ENCODE measurements at places on chromosomes 3 and 15.

DNA sequence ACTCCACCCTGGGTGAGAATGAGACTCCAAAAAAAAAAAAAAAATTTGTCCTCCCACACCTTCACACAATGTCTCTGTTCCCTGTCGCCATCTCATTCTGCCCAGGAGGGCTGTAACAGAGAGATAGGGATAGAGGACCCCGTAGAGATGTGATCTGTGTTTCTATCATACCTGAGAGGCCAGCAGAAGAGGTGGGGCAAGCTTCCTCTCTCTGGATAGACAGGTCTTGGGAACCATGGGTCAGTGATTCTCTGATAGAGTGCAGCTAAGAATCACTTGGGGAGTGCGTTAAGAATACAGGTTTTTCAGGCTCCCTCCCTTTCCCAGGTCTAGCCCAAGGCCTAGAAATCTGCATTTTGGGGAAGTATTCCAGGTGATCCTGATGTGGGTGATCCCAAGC lies 8.3 kb downstream of the CA12 start:
- no peak for DNase-seq

GRCh38 chr3:19931767-19932188 lies 2.2 kb downstream of the EFHB start:
- no peak for DNase-seq

DNA sequence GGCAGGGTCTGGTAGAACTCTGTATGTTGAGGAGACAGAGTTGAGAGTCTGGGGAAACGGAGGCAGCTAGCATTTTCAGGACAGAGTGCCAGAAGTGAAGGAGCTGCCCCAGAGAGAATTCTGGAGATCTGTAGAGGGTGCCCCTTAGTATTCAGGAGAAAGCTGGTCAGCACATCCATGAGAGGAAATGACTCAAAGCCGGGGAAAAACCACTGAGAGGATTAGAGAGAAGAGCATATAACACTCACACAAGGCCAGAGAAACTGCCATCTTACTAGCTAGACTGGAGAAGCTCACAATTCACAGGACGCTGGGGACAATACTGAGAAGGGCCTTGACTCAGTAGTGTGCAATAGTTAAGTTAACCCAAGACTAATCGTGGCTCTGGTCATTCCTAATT lies 75.7 kb upstream of the DPPA4 start:
- no peak for DNase-seq

DNA sequence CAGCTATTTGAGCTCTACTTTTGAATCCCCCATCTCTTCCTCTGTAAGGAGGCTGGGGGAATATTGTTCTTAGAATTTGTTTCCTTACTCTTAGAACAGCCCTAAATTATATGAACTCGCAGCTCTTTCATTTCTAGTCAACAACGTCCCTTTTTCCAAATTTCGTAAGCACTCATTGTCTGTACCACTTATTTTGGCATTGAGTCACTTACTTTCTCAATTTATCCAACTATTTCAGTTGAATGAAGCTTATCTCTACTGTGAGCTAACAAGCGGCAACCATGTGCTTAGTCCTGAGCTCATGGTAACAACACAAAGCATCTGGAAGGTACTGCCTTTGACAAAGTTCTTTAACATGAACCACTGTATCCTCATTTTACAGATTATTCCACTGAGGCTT lies 191.1 kb downstream of the GREM1 start:
- no peak for DNase-seq

DNA sequence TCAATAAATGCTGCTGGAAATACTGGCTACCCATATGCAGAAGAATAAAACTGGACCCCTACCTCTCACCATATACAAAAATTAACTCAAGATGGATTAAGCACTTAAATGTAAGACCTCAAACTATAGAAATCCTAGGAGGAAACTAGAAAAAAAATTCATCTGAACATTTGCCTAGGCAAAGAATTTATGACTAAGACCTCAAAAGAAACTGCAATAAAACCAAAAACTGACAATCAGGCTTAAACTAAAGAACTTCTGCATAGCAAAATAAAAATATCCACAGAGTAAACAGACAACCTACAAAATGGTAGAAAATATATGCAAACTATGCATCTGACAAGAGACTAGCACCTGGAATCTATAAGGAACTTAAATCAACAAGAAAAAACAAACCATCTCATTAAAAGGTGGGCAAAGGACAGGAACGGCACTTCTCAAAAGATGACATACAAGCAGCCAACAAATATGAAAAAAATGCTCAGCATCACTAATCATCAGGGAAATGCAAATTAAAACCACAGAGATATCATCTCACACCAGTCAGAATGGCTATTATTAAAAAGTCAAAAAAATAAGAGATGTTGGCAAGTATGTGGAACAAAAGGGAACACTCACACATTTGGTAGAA lies 47.0 kb downstream of the MYO9A start:
- no peak for DNase-seq

DNA sequence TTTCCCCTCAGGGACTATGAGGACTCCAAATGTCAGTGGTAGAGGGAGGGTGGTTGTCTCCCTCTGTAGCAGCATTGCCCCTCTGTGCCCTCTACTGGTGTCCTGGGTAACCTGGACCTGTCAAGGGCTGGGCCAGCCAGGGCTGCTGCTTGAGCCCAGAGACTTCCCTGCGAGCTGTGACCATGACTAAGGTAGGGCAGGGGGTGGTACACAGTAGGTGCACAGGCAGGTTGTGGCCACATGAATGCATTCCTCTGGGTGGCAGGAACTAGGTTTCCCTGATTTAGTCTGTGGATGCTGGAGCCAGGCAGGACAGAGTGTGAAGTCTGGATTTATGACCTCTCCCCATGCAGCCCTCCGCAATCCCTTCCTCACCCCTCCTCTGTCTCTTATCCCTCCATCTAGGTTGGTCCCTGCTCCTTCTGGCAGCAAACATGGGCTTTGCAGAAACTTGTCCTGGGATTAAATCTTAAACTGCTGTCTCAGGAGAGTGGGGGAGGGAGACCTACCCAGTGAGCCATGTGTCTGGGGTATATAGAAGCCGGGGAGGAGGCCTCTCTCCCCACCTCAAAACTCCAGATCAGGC lies 8.7 kb upstream of the SEMA3F start:
- no peak for DNase-seq

- no peak for DNase-seq
Measured at GRCh38 chr15:101536166-101536874, 46.8 kb upstream of the PCSK6 start.

DNA sequence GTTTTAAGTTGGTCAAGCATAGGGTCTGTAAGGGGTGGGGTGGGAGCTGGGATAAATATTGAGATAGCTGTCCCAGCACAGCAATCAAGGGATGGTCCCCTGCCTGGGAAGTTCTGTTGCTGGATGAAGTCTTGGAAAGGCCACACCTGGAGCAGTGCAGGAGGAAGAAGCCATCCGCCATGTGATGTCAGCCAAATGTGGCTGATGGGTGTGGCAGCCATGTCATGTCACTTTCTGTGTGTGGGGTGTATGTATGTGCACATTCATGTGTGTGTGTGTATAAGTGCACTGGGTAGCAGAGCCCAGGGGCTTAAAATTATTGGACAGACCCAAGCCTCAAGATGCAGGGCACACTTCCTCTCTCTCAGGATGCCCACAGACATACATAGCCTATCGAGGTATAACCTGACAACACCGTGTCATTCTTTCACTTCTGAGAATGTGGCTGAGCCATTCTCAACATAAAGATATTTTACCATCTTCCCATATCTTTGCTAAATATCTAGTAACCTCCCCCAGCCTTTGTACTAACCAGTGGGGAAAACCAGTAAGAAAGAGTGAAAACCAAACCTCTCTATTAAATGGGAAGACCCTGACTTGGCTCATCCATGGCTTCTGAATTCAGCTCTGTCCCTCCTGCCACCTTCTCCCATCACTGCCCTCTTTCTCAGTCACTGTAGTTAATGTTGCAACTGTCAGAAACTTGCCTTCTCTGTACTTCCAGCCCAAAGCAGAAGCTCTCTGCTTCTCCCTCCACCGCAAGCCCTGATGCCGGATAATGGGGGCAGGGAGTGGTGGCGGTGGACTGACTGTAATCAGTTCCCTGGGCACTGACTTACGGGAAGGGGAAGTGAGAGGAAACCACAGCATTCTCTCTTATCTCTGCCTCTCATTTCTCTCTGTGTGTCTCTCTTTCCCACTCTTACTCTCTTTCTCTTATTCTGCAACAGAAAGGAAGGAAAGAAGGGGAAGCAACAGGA lies 11.2 kb downstream of the TNFSF10 start:
- DNase-seq, result no peak

- DNase-seq, result no peak
Measured at GRCh38 chr3:43534675-43535074, 87.1 kb downstream of the ANO10 start.

DNA sequence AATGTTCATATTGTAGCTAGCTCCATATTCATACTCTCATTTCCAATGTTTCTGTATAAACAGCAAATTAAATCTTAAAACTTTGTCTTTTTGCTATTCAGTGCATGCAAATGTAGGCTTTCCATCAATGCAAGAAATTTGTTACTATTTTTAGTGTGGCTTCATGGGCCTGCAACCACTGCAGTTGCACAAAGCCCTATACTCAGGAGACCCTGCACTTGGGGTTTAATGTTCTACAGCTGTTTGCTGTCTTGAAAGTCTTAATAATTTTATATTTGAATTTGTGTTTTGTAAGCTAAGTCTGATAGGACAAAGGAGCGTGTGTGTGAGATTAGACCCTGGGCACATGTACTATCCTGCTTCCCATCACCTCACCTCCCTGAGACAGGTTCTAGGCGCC lies 9.6 kb downstream of the PYDC2 start:
- no peak for DNase-seq

DNA sequence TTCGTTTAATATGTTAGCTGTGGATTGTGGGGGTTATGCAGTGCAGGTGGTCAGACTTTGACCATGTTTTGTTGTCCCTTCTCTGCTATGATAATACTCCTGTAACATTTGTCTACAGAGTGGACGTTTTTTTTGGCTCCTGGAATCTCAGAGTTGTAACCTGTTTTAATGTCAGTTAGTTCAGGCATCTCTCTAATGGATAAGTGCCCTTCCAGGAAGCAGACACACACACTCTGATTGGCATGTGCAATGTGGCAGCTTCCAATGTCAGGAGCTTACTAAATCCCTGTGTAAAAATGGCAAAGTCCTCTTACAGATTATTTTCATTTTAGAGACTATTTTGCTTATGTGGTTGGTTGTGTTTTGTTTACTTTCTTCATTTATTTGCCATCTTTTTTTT lies 222.2 kb upstream of the ARPP21 start:
- DNase-seq, result no peak

- DNase-seq, result no peak
Measured at GRCh38 chr15:38461066-38461833, 7.3 kb downstream of the FAM98B start.

DNA sequence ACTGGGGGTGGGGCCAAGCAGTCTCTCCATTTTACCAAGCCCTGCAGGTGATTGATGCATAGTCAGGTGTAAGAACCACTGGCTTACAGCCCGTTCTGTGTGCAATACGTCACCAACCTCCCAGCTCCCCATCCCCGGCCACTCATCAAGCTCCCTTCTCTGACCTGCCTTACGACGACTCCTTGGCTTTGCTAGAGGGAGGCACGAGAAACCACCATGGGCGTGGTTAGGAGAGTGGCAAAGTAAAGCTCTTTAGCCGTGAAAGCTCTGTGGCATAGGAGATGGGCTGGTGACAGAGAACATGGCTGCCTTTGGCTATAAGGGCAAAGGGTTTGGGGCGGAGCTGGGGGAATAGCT lies 109.1 kb downstream of the BDH1 start:
- DNase-seq, result no peak

GRCh38 chr15:66846811-66847210 lies 144.8 kb downstream of the SMAD6 start:
- no peak for DNase-seq

GRCh38 chr3:127706312-127706711 lies 33.6 kb downstream of the ABTB1 start:
- DNase-seq, result no peak

DNA sequence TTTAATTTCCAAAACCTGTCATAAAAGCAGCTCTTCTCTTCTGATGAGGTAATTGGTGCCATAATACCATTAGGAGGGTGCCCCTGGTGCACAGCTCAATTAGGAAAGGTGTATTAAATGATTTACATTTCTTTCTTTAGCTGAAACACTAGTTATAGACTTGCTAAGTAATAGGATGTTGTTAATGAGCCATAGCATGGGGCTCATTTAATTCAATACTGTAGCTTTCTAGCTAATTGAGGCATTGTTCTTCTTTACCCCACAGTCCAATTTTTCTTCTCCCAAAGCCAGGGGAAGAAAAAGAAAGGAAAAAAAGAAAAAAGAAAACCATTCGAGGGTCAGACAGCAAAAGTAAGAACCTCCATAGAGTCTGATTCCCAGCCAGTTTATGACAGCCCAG lies 164.0 kb upstream of the HES1 start:
- no peak for DNase-seq

- no peak for DNase-seq
Measured at GRCh38 chr3:160346511-160346910, 52.5 kb downstream of the IFT80 start.

DNA sequence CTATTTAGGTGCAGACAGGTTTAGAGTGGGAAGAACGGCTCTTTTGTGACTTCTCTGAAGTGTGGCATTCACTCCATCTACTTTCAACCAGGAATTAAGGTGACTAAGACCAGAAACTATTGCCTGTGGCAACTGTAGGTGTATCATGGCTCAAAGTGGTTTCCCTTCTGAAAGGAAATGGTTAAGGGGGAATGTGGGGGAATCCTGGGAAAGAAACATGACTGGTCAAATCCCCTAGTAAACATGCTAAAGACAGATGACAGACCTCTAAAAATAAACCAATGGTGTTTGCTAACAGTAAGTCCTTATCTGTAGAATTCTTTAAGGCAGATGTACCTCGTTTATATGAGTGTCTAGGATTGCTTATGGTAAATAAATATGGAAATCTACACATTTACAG lies 56.9 kb downstream of the MEGF11 start:
- DNase-seq, result no peak

DNA sequence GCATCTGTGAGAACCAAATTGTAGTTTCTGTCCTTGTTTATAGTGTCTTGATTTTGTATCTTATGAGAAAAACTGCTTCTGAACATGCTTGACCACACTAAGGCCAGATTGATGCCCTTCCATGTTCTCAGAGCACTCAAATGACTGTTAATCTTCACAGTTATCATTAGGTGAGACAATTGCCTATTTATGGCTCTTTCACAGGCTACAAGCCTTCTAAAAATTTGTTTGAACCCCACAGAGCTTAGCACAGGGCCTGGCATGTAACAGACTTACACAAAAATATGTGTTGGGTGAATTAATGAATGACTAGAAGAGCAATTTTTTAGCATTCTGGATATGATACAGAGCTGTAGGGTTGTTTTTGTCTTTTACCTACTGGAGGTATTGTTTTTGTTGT lies 43.1 kb downstream of the BTLA start:
- DNase-seq, result no peak

GRCh38 chr3:57446318-57446841 lies 97.8 kb downstream of the DNAH12 start:
- no peak for DNase-seq

GRCh38 chr15:51335538-51336410 lies 2.6 kb downstream of the CYP19A1 start:
- DNase-seq, result no peak

DNA sequence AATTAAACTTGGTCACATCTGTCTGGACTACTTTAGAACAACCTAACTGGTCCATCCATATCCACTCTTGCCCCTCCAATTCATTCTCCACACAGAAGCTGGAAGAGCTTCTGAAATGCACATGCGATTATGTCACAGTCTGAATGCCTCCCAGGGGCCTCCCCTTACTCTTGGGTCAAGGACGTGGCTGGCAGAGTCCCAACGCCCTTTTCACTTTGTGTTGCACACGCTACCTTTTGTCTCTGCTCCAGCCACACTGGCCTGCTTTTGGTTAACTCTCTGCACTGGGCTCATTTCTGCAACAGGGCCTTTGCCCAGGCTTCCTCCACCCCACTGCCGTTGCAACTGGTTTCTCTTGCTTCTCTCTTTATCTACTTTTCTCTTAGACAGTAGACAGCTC lies 245.2 kb downstream of the IL20RB start:
- no peak for DNase-seq

All from progenitor cell of endocrine pancreas (in vitro differentiated cells).